Hepatocyte (in vitro differentiated cells): ENCODE measurements at places on chromosomes 3 and 15.

- no peak for DNase-seq
Observed at GRCh38 chr3:37961622-37962431, 28.8 kb upstream of the VILL start.

DNA sequence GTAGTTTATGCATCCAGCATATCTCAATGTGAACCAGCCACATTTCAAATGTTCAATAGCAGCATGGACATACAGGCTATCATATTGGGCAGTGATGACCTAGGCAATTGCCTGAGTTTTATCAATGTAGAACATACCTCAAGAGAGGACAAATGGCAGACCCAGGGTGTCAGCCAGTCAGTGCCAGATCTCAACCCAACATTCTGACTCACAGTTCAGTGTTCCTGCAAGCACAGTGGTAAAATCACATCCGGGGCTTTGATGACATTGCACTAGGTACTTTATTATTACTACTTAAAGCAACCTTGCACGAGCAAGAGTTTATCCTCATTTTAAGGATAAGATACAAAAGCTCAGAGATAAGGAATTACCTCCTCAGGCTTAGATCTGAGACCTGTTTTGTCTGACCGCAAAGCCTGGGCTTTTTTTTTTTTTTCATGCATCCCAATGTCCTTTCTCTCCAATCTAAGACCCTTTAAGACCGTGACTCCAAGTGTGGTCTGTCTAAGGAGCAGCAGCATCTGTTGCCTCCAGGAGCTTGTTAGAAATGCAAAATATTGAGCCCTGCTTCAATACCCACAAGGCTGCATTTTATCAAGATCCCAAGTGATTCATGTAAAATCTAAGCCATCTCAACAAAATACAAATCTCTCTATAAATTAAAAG lies 60.1 kb downstream of the SLC12A1 start:
- no peak for DNase-seq

- no peak for DNase-seq
Observed at GRCh38 chr3:76961284-76961683, 78.6 kb upstream of the ROBO2 start.

DNA sequence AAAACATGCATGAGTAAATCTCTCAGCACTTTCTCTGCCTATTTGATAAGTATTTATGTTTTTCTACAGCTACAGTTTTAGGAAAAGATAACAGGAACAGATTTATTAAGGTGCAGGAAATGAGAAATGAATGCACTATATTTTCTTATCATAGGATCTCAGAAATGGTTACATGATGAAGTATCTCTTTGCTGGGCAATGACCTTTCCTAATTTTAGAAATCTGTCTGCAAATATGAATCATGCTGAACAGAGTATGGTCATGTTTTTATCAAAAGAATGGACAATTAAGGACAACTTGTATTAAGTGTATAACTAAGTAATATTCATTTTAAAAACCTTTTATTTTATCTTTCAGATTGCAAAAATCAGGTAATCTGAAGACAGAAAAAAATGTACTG lies 53.8 kb upstream of the SPPL2A start:
- DNase-seq, result no peak

DNA sequence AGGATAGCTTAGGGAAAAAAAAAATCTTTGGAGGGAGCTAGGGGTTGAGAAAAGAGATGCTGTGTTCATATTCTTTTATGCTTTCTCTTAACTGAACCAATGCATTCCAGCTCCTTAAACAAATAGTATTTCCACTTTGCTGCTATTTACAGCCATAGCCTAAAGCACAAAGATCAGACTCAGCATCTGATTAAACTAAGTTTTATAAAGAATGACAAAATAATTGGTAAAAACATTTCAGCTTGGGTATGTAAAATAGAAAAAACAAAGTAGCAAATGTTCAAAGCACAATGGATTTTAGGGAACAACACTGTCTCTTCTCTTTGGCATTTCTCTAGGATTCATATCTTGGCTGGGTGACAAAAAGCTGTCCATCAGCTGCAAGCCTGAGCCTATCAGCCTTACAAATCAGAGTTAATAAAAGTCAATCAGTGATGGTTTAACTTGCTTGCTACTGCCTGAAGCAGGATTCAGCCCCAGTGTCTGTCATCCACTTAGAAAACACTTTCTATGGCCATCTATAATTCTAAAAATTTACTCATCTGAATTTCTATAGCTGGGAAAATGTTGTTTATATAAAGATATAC lies 232.1 kb upstream of the CDIN1 start:
- DNase-seq, result no peak

DNA sequence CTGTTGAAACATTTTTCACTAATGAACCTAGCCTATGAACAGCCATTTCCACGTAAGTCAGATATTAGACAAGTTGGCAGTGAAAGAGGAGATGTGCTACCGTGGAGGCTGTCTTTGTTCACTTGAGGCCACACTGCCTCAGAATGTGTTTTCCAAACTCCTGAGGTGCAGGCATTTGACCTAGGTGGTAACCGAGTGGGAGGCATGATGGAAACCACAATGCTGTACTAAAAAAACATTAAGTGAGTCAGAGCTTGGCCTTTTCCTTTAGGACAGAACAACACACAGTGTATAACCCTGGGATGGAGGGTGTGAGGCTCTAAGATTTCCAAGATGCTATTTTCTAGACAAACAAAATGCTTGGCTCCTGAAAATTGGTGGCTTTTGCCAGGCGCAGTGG lies 406.3 kb downstream of the SOX2 start:
- no peak for DNase-seq

DNA sequence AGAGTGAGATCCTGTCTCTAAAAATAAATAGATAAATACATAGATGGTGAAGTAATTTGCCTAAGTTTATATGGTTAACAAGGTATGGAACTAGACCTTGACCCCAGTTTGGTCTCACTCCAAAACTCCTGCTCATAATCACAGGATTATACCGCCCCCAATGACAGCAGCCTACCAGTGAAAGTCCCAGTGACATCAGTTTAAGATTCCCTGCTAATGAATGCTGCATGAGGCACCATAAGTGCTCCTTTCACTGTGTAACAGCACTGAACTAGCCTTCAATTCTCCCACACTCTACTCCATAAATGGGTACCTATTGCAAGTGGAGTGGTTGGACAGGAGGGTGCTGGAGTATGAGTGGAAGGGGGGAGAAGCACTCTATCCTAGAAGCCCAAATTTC lies 23.7 kb upstream of the THSD4 start:
- DNase-seq, result no peak

DNA sequence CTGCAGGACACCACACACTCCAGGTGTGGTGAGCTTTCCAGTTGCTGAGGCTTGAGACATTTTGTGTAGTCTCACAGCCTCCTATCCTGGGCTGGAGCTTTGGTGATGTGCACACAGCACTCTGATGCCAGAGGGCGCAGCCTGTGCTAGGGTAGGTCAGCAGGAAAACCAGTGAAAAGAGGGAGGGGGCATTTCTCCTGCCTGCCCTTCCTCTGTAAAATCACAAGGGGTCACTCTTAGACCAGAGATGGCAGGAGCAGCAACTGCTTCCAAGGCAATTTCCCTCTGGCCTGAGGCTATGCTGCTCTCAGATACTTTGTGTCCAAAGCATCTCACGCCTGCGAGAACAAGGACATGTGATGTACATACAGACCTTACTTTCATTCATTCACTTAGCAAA lies 16.5 kb upstream of the MUSTN1 start:
- DNase-seq, result peak; percentile 70

- DNase-seq, result no peak
Observed at GRCh38 chr3:16506884-16507577, 6.5 kb downstream of the RFTN1 start.

- no peak for DNase-seq
Observed at GRCh38 chr15:90114451-90114901, 12.2 kb upstream of the IDH2 start.

DNA sequence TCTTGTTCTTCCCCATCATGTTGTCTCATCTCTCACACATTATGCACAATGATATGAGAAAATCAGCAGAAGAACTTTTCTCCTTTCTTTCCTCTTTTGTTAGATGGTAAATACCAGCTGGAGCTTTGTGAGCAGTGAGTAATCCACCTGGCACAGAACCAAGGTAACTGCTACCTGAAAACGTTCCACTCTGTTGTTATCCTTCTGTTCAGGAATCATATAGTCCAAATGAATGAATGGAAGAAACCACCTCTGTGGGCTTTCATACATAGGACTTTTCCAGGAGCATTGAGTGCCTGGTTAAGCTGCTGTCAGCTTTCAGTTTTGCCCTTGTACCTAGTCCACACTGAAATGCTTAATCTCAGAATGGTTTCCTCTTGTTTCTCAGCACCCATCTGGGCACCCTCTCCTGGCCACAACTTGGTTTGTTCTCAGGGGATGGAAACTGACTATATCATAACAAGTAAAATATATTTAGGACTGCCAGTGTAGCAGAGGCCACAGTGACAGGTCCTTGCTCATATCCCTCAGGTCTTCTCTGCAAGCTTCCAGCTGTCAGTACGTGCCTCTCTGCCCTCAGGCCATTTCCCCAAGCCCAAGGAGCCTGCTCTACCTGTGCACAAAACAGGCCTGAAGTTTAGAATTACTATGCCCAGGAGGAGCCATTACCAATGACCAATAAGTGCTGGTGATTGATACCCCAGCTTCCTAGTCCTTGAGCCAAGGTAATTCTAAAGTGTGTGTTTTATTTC lies 23.5 kb upstream of the SLC4A7 start:
- DNase-seq, result no peak

DNA sequence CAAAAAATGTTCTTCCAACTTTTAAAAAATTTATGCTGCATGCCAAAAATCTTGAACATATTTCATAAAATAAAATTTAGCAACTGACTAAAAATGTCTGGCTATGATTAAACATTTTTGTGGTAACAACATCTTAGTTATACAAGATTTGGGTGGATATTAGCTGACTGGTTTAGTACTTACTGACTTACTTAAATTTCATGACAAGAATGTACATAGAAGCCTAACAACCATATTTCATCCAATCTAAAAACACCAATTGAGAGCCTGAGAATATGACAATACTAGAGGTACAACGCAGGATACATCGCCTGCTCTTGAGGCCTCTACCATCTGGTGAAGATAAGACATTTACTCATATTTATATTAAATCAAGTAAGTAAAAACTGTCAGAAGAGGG lies 34.6 kb downstream of the GNB4 start:
- no peak for DNase-seq

DNA sequence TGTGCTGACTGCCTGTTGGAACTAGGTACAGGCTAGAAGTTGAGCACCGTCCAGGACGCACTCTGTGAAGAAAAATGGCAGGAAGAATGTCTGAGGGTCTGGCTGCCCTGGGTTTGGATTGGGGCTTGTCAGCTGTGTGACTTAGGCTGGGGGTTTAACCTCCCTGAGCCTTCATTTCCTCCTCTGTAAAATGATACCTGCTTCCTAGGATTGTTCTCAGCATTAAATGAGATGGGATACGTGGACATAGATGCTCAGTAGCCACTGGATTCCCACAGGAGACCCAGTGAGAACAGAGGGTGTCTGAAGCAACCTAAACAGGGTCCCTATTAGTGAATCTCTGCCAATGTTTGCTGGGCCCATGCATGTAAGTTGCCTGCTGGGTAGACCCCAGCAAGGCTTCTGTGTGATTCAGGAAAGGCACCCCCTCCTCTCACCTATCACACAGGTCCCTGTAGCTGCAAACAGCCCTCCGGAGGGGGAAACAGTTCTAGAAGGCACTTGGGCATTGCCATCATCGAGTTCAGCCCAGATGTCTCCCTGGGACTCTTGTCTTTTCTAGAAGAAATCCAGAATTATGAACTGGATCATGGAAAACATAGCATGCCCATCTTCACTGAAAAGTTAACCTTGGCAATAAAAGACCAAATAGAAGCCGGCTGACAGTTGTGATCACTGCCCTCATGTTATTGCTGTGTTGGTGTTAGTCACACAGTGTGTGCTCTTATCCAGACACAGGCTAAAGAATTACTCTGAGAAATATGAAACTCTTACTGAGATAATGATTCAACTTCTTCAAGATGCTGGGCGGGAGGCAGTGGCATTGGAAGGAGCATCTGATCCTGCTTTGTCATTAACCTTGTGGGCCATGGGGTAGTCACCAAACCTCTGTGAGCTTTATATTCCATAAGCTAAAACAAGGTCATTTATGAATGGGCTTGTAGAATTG lies 64.5 kb downstream of the SMAD6 start:
- peak; percentile 37 for DNase-seq

DNA sequence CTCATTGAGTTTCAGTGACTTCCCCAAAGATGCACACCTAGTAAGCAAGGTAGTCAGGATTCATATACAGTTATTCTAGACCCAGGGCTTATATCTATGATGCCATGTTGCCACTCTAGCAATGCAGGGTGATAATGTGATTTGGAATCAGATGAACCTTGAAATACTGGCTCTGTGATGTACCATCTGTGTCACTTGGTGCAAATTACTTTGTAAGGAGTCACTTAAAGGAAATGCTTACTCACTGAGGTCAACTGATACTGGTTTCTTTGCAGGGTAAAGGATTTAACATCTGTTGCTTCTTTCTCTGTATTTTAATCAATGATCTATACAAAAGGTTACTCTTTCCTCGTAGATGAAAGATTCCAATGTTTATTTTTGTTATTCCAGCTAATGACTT lies 10.8 kb downstream of the ASB14 start:
- no peak for DNase-seq

DNA sequence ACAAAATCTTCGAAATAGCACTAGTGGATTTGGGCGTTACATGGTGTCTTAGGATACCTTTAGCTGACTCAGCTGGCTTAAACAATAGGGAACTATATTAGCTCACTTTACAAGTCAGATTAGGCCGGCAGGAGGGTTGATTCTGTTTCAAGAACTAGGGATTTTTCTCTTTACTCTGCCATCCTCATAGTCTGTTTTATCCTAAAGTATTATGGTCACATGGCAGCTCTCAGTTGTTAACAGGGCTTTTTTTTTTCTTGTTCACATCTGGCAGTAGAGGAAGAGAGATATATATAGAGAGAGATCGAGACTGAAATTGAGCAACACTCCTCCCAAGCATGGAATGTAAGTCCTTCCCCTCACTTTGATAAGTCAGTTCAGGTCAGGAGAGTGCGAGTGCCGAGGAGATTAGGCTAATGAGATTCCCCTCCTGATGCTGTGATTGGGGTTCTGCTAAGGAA lies 32.9 kb downstream of the CHP1 start:
- DNase-seq, result peak; percentile 33

- peak; percentile 60 for DNase-seq
Observed at GRCh38 chr3:13546667-13547171, 2.2 kb upstream of the FBLN2 start.

- DNase-seq, result no peak
Observed at GRCh38 chr3:11764931-11765363, 81.7 kb downstream of the TAMM41 start.

GRCh38 chr3:54296531-54296930 lies 174.2 kb downstream of the CACNA2D3 start:
- DNase-seq, result no peak

DNA sequence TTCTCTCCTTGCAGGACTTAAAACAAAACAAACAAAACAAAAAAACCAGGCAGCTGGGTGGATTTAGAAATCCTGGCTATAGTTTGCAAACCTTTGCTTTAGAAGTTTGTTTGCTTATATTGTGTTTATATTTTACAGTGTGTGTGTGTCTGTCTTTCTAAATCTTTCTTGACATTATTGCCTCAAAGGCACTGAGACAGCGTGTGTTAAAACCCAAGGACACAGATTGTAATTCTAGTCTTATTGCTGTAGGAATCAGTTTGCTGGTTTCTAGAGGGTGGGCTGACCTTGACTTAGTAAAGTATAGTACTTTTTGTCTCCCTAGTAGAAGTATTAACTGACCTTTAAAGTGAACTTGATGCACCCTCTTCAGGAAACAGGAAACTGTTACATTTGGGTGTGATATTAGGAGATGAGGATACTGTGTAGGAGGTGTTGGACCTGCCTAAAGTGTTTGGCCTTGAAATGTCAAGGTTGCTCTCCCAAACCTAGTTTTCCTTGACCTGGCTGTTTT lies 71.0 kb downstream of the TCF12 start:
- DNase-seq, result no peak

GRCh38 chr15:56472278-56472677 lies 7.3 kb upstream of the MNS1 start:
- DNase-seq, result no peak
